Tibial nerve (tissue), 4 donors: ENCODE measurements at places on chromosomes 6 and 20. TPM values are rescaled to one million over a fixed set of nuclear protein-coding genes. Genes with fewer than 3 reads are reported as not detected.

- no peak overlapping the region for H3K27ac ChIP-seq
- no peaks in the 10 kb centered on the region for H3K4me1 ChIP-seq
- no peaks in the 10 kb centered on the region for H3K27me3 ChIP-seq
- no peaks in the 10 kb centered on the region for H3K36me3 ChIP-seq
- H3K4me3 ChIP-seq, result no peak overlapping the region
- no peak for DNase-seq
Observed at GRCh38 chr6:130282234-130282995, 59.7 kb upstream of the SAMD3 start.

GRCh38 chr6:28764014-28764723, 159.6 kb downstream of the TRIM27 start:
- peaks cover 7% of the 10 kb centered on the region for H3K4me1 ChIP-seq
- H3K27me3 ChIP-seq, result no peaks in the 10 kb centered on the region
- no peaks in the 10 kb centered on the region for H3K36me3 ChIP-seq
- H3K4me3 ChIP-seq, result no peak overlapping the region
- DNase-seq, result no peak

Gene EPB41L2
- total RNA-seq, result 321 TPM

GRCh38 chr6:67722861-67723261, 912.2 kb upstream of the ADGRB3 start:
- no peak overlapping the region for H3K4me3 ChIP-seq
- H3K36me3 ChIP-seq, result no peaks in the 10 kb centered on the region
- H3K4me1 ChIP-seq, result no peaks in the 10 kb centered on the region

DNA sequence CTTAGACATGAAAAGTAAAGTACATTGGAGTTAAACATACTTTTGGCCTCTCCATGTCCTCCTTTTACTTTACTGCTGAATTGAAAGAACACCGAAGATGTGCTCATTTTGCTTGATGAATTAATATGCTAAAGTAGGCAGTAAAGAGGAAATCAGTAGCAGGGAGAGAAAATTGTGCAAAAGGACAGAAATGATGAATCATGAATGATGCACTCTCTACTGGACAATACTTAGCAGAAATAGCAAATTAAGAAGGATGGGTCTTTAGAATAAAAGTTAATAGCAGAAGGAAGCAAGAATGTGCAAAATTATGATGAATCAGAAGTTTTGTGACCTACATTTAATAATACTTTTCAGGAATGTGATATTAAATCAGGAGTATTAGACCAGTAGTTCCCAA, 8.4 kb upstream of the SPINT3 start:
- DNase-seq, result no peak
- no peak overlapping the region for H3K27ac ChIP-seq
- no peaks in the 10 kb centered on the region for H3K36me3 ChIP-seq
- no peaks in the 10 kb centered on the region for H3K27me3 ChIP-seq

Gene CTCFL
- total RNA-seq, result not detected

DNA sequence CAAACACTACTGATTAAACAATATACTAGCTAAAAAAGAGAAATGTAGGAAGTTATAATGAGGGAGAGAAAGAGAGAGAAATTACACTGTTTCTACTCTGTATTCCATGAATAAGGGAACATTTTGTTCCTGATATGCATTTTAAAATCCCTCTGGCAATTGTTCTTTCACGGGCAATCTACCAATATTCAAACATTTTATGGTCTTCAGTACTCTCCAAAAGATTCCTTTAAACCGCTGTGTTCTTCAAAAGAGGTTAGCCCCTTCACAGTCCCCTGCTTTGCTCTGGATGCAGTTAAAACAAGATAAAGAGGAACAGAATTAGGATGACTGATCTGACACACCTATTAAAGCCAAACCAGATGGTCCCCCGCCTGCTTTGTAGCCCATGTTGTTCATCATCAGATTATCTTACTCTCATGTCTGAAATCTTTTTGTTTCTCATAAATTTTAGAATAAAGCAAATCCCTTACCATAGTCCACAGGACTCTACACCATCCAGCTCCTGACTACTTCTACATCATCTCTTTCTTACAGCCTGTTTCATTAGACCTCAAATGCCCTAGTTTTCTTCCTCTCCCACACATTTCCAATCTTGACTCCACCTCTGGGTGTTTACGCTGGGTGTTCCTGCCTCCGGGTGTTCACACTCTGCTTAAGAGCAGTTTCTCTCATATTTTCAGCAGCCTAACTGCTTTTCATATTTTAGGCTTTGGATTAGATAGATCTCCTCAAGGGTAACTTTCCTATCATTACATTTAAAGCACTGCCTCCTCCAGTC, 399.7 kb downstream of the COL12A1 start:
- no peaks in the 10 kb centered on the region for H3K27me3 ChIP-seq
- peak overlapping the region; percentile 52 for H3K27ac ChIP-seq
- H3K4me3 ChIP-seq, result no peak overlapping the region
- no peaks in the 10 kb centered on the region for H3K4me1 ChIP-seq
- DNase-seq, result no peak
- H3K36me3 ChIP-seq, result no peaks in the 10 kb centered on the region

DNA sequence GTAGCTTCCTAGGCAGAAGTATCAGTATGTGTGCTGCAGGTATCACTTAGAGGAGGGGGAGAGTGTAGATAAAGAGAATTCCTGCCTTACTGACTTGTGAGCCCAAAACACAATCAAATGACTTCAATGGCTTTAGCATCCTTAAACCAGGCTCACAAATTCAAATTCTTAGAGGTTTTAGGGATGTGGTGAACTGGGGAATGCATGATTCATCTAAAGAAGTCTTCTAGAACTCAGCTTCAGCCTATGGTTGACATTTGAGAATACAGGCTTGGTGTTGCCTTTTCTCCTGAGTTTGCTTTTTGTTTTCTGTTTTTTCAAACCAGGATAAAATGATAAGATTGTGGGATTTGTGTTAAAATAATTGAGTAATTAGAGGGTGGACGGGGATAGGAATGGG, 14.4 kb downstream of the SNRPC start:
- no peaks in the 10 kb centered on the region for H3K4me1 ChIP-seq
- DNase-seq, result no peak
- H3K27me3 ChIP-seq, result no peaks in the 10 kb centered on the region
- H3K36me3 ChIP-seq, result peaks cover 92% of the 10 kb centered on the region
- H3K27ac ChIP-seq, result no peak overlapping the region
- H3K4me3 ChIP-seq, result no peak overlapping the region

Gene MCHR2
- not detected for total RNA-seq

Gene CDS2
- total RNA-seq, result 29.4 TPM

Gene SAMD5
- total RNA-seq, result 2.5 TPM

GRCh38 chr6:4114123-4114522, 21.3 kb downstream of the ECI2 start:
- no peak for DNase-seq
- no peak overlapping the region for H3K4me3 ChIP-seq
- H3K36me3 ChIP-seq, result no peaks in the 10 kb centered on the region
- H3K27ac ChIP-seq, result no peak overlapping the region
- peaks cover 7% of the 10 kb centered on the region for H3K4me1 ChIP-seq
- no peaks in the 10 kb centered on the region for H3K27me3 ChIP-seq

DNA sequence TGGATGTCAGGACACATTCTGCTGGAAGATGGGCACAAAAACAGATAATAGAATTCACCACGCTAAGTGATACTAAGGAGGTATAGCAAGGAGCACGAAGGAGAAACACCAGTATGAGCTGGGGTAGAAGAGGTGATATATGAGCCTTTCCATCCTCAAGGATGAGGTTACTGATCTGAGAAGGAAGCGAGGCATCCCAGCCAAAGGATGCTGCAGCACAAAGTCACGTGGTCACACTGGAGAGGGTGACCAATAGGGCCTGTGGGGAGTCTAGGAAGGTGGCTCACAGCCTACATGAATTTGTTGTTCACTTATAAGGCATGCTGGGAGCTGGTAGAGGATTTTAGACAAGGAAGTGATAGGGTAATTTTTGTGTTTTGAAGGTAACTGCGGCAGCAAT, 1.4 kb downstream of the GINS1 start:
- no peaks in the 10 kb centered on the region for H3K4me1 ChIP-seq
- H3K27me3 ChIP-seq, result no peaks in the 10 kb centered on the region
- H3K27ac ChIP-seq, result no peak overlapping the region
- DNase-seq, result no peak
- no peak overlapping the region for H3K4me3 ChIP-seq

- H3K4me1 ChIP-seq, result no peaks in the 10 kb centered on the region
- H3K27me3 ChIP-seq, result no peaks in the 10 kb centered on the region
- peaks cover 76% of the 10 kb centered on the region for H3K36me3 ChIP-seq
- no peak overlapping the region for H3K4me3 ChIP-seq
Observed at GRCh38 chr6:158633127-158633526, 11.4 kb downstream of the DYNLT1 start.

Gene NRN1
- 69.0 TPM for total RNA-seq

GRCh38 chr6:131755597-131755996, 44.8 kb upstream of the CTAGE9 start:
- H3K27me3 ChIP-seq, result no peaks in the 10 kb centered on the region
- DNase-seq, result no peak
- H3K36me3 ChIP-seq, result no peaks in the 10 kb centered on the region
- H3K27ac ChIP-seq, result no peak overlapping the region
- H3K4me1 ChIP-seq, result peaks cover 8% of the 10 kb centered on the region

DNA sequence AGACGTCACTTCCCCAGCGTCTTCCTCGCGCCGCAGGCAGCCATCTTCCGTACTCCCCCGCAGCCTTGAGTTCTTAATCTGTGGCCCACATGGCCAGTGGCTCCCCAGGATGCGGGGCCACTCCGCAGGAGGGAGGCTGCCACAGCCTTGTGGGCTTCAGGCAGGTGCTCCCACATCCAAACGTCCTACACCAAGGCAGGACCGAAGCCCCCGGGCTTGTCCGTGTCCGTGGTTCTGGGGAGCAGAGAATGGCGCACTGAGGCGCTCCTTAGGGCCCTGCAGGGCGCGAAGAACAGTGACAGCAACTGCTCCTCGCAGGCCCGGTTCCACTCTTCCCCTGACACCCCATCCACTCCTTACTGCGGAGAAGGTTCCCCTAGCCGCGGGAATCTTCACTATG, 755.8 kb downstream of the PRIM2 start:
- no peaks in the 10 kb centered on the region for H3K27me3 ChIP-seq
- no peak overlapping the region for H3K27ac ChIP-seq
- no peak for DNase-seq
- H3K4me1 ChIP-seq, result no peaks in the 10 kb centered on the region
- H3K4me3 ChIP-seq, result no peak overlapping the region
- H3K36me3 ChIP-seq, result no peaks in the 10 kb centered on the region
